ENCODE measurements at places on chromosomes 3 and 15.
A peak's percentile ranks its signal among the peaks of the same experiment; 100 is the strongest.

GRCh38 chr3:123733805-123734526, 149.1 kb upstream of the HACD2 start:
- DNase-seq = no peak

GRCh38 chr15:97014001-97014400, 683.5 kb downstream of the NR2F2 start:
- no peak for DNase-seq

GRCh38 chr3:25897019-25897418, 107.1 kb downstream of the OXSM start:
- DNase-seq = no peak

GRCh38 chr3:44795197-44795596, 33.6 kb downstream of the KIF15 start:
- no peak for DNase-seq

- no peak for DNase-seq
These were observed 35.8 kb upstream of the TSC22D2 start for GRCh38 chr3:150372320-150372719.

GRCh38 chr3:151900884-151901643, 27.6 kb downstream of the SUCNR1 start:
- no peak for DNase-seq

DNA sequence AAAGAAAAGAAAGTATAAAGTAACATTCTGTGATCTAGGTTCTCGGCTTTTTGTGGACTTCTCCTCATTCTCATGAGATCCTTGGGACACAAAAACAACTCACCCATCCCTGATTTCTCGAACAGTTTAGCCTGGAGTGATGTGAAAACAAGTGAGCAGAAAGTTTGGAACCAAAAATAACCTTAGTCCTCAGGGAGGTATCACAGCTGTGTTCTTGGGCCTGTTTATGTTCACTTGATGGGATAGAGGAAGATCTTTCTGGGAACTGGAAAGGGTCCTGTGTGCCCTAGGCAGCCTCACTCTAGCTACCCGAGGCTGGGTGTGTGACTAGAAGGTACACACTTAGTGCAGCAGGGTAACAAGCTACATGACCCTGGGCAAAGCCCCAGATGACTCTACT, 308.8 kb upstream of the PDZRN3 start:
- DNase-seq = no peak

- no peak for DNase-seq
These were observed 583.8 kb upstream of the ZNF717 start for GRCh38 chr3:76369170-76369569.

- no peak for DNase-seq
These were observed 252.6 kb upstream of the CFAP20DC start for GRCh38 chr3:59302442-59302841.

DNA sequence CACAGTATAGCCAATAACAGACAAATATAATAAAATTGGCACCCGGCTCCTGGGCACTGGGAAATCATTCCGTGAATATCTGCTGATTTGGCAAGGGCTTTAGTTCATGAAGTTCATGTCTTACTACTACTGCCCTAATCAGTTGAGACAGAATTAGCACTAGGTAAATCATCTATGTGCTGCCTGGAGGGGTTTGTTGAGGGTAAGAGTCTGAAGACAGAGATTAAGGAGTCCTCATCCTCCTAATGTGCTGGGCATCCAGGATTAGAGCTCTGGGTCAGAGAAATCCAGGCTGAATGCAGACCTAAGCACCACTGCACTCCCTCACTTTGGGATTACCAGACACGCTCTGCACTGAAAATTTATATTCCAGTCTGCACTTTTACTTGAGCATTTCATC, 2.0 kb downstream of the SAMD7 start:
- DNase-seq = no peak

GRCh38 chr3:69121513-69121912, 882 bp downstream of the LMOD3 start:
- no peak for DNase-seq

GRCh38 chr3:115660646-115661337, 37.5 kb downstream of the GAP43 start:
- no peak for DNase-seq

- DNase-seq = peak; percentile 52
These were observed 22.7 kb downstream of the ABHD6 start for GRCh38 chr3:58260261-58260731.

DNA sequence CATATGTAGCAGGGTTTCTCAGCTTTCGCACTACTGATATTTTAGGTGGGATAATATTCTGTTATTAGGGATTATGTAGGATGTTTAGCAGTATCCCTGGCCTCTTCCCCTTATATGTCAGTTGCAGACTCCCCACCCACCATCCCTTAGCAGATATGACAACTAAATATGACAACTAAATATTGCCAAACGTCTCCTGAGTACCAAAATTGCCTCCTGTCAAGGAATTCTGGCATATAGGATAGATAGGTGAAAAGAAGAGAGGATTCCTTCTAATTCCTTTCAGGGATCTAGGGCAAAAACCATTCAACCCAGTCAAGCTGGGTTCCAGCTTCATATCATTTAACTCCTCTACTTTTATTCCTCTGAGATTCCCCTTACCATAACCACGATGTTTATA, 759.8 kb downstream of the AGBL1 start:
- no peak for DNase-seq

DNA sequence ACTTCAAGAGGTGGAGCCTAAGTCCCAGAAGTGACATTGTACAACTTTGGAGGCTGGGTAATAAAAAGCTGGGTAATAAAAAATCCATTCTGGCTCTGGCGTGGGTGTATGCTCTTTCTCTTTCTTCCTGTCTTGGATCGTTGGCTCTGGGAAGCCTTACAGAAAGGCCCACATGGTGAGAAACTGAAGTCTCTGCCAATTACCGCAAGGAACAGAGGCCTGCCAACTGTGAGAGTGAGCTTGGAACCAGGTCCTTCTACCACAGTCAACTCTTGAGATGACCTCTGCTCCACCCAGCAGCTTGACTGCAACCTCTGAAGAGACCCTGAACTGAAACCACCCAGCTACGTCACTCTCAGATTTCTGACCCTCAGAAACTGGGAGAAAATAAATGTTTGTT, 51.0 kb downstream of the NR2F2 start:
- no peak for DNase-seq

- no peak for DNase-seq
These were observed 88.6 kb downstream of the NR1I2 start for GRCh38 chr3:119870512-119870911.

- no peak for DNase-seq
These were observed 4.6 kb downstream of the P2RY1 start for GRCh38 chr3:152839511-152839910.

GRCh38 chr3:29245441-29245840, 35.4 kb upstream of the RBMS3 start:
- DNase-seq = no peak

GRCh38 chr3:57783186-57784088, 27.3 kb downstream of the SLMAP start:
- DNase-seq = no peak

DNA sequence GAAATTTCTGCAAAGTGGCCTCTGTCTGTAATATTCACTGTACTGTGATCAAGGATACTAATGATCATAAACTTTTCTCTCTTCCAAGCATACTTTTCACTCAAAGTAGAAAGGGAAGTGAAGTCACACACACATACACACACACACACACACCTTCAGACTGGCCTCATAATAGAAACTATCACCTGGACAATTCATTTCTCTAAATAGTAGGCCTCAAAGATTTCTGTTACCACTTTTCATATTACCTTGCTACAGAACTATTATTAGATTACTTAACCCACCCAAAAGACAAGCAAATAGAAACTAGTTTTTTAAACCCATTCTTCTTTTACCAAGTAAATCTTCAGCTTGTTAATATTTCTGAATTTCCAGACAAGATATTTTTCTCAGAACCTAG, 12.2 kb downstream of the CPB1 start:
- no peak for DNase-seq

GRCh38 chr15:50945725-50946124, 37.2 kb downstream of the AP4E1 start:
- DNase-seq = no peak

DNA sequence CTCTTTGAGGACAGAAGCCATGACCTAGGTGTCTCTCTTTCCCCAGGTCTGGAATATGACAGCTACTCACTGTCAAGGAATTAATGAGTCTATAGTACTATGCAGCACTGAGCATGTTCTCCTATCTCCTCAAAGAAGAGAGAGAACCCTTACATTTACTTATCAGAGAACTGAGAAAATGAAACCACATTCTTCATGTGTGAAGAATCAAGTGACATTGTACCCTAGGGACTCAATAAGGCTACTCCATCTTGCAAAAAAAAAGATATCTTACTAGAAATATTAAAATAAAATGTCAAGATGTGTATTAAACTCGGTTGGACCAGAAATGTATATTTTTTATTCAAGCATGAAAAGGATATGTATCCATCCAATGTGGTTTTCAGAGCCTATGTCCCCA, 133.2 kb upstream of the COL8A1 start:
- DNase-seq = no peak

DNA sequence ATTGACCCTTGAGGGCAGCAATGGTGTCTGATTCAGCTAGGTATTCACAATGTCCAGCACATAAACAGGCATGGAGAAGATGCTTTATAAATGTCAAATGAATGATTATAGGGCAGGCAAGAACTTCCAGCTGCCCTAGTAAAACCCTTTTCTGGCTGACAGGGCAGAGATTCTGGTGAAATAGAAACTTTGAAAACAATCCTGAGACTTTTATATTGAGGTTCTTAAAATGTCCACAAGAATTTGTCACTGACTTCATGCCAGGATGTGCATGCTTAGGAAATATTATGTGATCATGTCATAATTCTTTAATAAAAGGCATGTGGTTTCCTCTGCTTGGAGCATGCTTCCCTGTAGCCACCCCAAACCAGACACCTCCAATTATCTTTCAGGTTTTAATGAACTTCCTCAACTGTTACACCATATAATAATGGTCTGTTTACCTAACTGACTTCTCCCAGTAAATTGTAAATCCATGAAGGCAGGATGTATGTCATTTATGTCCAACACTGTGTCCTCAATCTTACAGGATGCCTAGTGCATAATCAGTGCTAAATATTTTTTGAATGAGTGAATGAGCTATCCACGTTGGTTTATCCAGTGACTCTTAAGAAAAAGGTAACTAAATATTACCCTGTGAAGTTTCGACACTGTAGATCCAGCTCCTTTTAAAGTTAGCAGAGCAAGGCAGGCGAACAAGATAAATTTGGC, 43.4 kb upstream of the CLRN1 start:
- no peak for DNase-seq

- no peak for DNase-seq
These were observed 167.6 kb upstream of the CADPS start for GRCh38 chr3:63042833-63043232.

DNA sequence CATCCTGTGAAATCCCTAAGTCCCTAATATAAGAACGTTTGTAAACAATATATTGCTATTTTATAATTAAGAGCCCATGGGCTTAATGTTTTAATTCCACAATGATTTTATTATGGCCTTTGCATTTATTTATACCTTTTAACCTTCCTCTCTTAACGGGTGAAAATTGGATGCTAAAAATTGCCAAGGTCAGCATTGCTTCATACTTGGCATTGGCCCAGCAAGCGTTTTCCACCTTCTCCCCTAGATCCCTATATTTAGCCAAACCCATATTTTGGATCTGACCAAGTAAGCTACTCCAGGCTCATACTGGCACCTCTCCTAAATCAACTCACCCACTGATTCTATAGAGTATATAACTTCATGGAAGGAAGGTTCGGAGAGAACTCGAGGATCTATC, 188.0 kb upstream of the NR2F2 start:
- no peak for DNase-seq

- DNase-seq = no peak
These were observed 266.5 kb upstream of the LRTM1 start for GRCh38 chr3:55194376-55194775.

- DNase-seq = no peak
These were observed 567.0 kb upstream of the MCTP2 start for GRCh38 chr15:93664213-93664956.

DNA sequence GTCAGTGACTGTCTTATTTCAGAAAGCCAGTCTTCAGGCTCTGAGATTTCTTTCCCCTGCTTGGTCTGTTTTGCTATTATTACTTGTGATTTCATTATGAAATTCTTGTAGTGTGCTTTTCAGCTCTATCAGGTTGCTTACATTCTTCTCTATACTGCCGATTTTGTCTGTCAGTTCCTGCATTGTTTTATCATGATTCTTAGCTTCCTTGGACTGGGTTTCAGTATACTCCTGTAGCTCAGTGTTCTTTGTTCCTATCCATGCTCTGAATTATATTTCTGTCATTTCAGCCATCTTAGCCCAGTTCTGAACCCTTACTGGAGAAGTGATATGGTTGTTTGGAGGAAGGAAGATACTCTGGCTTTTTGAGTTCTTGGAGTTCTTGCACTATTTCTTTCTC, 40.5 kb downstream of the CEP63 start:
- DNase-seq = no peak

- no peak for DNase-seq
These were observed 16.1 kb downstream of the NDN start for GRCh38 chr15:23670970-23671369.

GRCh38 chr15:82566690-82567089, 26.4 kb upstream of the RPS17 start:
- DNase-seq = no peak

DNA sequence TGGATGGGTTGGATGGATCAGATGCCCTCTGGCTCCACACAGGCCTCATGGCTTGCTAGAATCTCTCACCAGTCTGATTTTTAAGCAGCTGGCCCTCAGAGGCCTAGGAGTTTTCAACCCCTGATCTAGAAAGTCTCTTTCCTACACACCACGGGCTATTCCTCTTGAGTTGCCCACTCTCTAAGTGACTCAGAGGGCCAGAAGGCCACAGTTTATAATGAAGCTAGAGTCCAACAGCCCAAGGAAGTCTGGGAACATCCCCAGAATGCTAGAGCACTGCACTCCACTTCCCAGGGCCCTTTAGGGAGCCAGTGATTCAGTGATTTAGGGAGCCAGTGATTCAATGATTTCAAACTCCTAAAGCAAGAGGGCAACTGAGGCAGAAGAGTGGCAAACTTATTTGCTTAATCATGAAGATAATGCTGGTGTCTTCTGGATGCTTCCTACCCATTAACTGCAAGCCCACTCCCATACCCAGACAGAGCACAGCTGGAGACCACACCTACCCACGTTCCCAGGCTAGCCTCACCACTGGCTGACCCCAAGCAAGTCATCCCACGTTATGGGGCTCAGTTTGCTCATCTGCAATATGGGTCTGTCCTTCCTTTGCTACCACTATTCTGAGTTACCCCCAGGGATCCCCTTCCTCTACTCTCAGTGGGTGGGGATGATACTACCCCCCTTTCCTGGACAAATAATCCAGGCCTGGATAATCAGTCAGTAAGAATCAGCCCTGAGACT, 36.7 kb downstream of the ABTB1 start:
- no peak for DNase-seq

- DNase-seq = no peak
These were observed 34.1 kb downstream of the ABTB1 start for GRCh38 chr3:127706785-127707351.

- DNase-seq = no peak
These were observed 127.2 kb downstream of the NFKBIZ start for GRCh38 chr3:101976473-101976872.

- no peak for DNase-seq
These were observed 220.9 kb downstream of the ITPR1 start for GRCh38 chr3:4714045-4714444.

All from substantia nigra (tissue), 51 donors.